ENCODE measurements at places on chromosomes 16 and 17.

DNA sequence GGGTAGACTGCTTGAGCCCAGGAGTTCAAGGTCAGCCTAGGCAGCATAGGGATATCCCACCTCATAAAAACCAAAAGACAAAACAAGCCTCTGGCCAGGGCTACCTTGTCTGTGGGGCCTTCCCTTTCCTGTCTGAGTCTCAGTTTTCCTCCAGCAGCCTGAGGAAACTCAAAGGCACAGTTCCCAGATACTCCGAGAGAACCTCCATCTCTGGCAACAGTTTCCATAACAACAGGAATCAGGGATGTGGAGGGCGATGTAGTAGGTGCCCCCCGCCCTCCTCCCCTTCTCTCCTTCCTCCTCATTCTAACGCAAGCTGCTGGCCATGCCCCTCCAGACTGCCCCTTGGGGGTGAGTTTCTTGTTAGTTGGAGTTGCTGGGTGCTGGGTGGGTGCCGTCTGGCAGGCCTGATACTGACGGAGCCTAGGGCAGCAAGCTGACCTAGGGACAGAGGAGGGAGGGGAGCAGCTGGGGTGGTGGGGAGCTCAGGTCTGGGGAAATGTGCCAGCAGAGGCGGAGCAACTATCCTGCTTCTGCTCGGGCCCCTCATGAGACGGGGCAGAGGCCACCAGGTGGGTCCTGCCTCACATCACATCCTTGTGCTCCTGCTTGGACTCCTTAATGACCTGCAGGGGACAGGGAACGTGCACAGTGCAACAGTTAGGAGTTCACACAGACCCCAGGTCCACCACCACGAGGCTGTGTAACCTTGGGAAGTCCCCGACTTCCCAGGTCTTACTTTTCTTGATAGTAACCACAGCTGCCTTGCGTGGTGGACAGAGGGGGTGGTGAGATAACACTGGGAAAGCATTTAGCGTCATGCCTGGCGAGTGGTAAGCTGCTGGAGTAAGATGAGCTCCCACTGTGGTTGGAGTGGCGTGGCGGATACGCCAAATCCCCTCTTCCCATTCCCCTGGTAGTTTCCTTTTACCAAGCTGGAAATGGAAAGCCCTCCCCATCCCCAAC lies 7.8 kb upstream of the EFTUD2 start:
- DNase-seq, result no peak

- no peak for DNase-seq
These were observed 446.2 kb downstream of the XYLT1 start for GRCh38 chr16:17024514-17024913.

DNA sequence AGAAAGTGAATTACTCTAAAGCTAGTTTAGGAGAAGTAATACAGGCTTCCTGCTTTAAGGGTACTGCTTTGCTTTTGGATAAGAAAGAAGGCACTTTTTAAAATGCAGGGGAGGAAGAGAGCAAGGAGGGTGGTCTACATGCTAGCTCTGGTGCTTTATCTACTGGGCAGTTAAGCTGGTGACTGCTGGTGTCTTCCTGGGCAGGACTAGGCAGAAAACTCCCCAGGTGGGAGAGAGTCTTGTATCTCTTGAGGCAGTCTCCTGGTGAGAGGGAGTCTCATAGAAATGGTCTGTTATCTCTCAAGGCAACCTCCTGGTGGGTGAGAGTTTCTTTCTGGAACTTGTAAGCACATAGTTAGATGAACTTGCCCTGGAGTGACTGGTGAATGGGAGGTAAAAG lies 953.9 kb upstream of the GOT2 start:
- no peak for DNase-seq

DNA sequence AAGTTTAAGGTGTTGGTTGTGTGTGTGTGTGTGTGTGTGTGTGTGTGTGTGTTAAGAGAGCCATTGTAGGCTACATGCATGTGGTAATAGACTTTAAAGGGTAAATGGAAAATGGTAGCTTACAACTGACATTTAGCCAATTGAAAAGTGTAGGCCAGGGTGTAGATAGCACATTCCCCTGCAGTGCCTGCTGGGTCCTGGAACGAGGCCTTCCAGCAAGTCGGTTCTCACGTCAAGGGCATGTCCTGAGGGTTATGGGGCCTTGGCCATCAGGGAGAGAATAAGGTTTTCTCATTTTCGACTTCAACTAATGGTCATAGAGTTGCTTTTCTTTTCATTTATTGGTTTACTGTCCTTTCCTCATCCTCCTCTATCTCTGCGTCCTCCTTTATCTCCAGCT lies 65.1 kb downstream of the RPTOR start:
- DNase-seq, result no peak

- DNase-seq, result no peak
These were observed 12.4 kb upstream of the IL4R start for GRCh38 chr16:27301236-27301861.

DNA sequence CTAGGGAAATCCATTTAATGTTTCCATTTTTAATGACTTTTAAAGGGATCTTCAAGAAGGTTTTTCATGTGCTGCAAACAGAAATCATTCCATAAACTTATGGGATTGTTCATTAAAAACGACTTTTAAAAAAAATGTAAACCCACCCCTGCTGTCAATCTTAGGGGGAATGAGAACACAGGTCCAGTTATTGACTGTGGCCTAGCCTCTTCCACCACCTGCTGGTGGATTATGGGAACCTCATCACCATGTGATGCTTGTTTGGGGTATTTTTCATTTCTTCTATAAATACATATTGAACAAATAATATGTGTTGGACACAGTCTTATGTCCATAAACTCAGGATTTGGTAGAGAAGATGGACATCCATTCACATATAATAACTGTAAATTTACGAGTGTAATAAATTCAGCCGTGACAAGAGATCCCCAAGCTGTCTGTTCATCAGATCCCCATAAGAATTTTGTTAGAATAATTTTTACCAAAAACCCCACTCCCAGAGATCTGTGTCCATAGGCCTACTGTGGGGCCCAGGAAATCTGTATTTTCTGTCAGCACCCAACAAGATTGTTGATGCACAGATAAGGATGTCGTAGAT lies 42.0 kb upstream of the TMC5 start:
- DNase-seq, result peak; percentile 52

DNA sequence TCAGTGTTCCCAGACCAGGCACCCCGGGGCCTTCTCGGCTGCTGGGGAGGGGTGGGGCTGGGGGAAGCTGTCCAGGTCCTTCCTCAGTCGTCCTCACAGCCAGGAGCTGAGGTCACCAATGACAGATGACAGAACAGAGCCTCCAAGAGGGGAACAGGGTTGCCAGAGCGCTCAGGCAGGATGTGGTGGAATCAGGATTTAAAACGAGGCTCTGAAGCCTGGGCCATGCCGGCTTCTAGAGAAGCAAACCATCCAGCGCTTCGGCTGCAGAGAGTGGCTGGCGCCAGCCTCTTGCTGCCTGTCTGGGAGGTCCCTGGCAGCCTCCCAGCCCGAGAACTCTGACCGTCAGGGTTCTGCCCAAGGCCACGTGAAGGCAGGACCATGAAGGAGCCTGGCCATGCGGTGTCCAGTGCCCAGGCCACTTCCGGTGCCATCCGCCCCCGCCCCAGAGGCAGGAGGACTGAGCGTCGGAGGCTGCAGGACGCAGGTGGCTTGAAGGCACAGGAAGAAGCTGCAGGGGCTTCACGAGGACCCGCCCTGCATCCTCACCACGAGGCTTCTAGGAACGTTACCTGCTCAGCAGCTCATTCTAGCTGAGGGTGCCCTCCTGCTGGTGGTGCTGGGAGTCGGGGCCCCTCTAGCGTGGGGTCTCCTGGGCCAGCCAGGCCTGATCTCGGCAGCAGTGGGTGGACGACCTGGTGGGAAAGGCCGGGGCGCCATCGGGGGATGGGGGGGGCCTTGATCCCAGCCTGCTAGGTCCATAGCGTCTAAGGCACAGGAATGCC lies 78.5 kb downstream of the KLHDC4 start:
- no peak for DNase-seq

- DNase-seq, result no peak
These were observed 31.6 kb upstream of the ERN1 start for GRCh38 chr17:64161380-64162176.

DNA sequence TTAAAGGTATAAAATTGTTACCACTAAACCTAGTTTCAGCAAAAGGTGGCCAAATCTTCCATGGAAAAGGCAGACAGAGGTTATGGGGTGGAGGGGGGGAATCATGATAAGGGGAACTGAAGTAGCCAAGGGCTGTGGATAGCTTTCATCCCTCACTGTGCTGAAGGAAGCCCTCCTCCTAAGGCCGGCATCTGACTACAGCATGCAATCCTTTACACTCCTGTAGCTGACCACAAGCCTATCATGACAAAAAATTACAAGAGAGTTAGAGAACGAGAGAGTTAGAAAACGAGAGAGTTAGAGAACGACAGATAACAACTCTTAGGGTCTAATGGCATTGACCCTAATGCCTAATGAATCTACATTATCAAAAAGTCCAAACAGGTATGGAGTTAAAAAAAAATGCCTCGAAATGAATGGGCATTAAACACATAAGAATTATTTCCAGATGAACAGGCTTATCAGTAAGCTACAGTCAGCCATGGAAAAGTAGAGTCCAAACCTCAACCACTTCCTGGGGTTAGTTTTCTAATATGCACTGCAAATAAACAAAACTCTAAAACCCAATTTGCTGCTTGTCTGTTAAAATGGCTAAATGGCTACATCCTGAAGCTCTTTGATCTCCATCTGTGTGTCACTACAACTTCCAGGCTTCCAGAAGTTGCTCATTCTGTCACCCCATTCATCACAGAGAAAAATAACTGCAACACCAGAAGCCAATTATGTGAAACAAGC lies 29.7 kb downstream of the DUSP14 start:
- DNase-seq, result no peak

DNA sequence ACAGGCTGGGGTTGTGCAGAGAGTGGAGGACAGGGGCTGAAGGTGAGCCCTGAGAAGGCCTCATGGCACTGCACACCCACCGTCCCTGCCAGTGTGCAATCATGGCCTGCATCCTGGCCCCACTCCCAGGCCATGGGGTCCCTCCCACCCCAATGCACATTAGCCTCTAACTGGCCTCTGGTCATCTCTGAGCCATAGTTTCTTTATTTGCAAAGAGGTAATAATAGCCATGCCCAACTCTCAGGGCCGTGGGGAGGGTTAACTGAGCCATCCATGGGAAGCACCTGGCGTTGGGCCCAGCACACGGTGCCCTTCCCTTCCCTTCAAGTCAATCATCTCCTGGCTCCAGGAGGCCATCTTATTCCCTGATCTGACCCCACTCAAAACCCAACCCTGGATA lies 10.8 kb upstream of the ITGA3 start:
- DNase-seq, result no peak

DNA sequence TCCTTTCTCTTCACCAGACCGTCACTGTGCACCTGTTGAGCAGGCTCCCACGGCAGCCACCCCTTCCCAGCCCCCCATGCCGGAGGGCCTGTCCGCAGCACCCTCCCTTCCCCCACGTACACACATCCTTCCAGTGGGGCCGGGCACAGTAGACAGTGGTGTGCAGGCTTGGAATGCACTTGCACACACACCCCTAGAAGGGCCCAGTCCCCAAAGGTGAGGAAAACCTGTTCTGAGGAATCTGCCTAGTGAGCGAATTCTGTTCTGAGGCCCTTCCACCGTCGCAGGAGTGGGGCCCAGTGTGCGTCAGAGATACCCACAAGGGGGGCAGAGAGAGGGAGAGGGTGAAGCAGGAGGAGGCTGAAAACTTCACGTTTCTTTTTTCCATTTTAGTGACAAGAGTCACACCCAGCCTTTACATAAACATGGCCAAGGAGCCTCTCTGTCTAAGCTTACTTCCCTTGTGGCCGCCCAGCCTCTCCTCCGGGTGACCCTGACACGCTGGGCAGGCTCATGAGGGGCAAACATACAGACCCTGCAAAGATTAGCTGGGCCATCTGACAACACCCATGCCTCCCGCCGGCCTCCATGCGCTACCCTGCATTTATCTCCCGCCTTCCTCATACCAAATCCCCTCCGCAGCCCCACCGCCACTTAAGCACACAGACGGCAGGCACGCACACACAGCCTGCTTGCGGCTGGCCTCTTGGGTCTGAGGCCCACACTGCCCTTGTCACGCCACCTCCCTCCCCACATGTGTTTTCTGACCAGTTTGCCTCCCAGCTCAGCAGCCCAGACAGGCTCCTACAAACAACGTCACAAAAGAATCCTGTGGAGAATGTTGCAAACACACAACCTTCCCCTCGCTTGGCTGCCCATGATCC lies 1.8 kb downstream of the ZBTB4 start:
- DNase-seq, result peak; percentile 47

GRCh38 chr16:77297996-77298395 lies 98.8 kb downstream of the SYCE1L start:
- no peak for DNase-seq

- peak; percentile 48 for DNase-seq
These were observed 51.3 kb upstream of the FBXO47 start for GRCh38 chr17:39018267-39019134.

DNA sequence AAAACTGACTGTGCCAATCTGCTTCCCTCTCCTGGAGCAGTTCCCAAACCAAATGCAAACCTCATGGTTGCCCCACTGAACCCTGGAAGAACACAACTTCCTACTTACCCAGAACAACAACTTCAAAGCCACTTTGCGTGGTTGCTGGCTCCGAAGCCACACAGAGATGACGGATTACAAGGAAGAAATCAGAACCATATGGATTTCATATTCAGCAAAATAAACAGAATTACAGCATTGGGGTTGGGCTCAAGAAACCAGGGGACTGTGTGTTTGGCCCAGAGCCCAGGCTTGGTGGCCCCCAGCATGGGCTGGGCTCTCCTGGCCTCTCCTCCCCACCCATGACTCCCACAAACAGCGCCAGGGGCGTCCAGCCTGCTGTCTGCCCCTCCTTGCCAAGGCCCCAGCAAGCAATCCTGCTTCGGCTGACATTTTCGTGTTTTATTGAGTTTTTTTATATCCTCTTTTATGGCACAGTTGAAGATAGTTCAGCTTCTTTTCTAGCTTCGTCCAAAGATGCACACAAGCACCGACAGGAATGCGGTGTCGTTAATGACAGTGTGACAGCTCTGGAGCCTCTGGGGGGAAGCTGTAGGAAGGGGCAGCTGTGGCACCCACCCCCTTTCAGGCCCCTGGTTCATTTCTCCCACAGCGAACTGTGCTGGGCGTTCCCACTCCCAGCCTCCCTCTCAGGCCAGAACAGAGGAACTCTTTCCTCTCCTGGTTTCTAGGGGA lies 137.1 kb downstream of the GAS7 start:
- DNase-seq, result no peak

GRCh38 chr17:83098241-83099085 lies 19.1 kb downstream of the METRNL start:
- DNase-seq, result no peak

GRCh38 chr16:23670137-23670776 lies 8.4 kb upstream of the PLK1 start:
- peak; percentile 63 for DNase-seq

DNA sequence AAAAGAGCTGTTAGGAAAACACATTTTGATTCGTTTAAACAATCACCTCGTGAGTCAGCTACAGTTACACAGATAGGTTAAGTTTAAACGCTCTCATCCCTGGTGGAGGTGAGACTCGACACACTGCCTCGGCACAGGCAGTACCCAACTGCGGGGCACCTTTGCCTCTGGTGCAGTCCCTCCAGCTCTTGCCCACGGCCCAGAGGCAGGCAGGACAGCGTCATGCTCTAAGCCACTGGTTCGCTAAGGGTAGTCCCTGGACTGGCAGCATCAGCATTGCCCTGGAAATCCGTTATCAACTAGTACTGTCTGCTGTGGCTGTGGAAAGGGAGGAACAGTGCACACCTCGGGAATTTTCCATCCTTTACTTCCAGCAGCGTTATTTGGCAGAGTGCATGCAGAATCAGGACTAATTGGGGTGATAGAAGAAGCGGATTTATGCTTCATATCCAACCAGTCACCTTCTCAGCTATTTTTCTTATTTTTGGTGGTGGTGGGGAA lies 3.7 kb upstream of the PIK3R6 start:
- no peak for DNase-seq
